HCT116 (cell line): ENCODE measurements at places on chromosomes 13 and 19. TPM values are rescaled to one million over a fixed set of nuclear protein-coding genes. Genes with fewer than 3 reads are reported as not detected.
A peak's percentile ranks its signal among the peaks of the same experiment; 100 is the strongest.

Gene SMIM44
- not detected for total RNA-seq

Gene ZNF177
- 1.2 TPM for total RNA-seq

Gene STOML3
- total RNA-seq = not detected

Gene C1QTNF9B
- not detected for total RNA-seq

Gene IL4I1
- 0.71 TPM for total RNA-seq

Gene LRP3
- 29.0 TPM for total RNA-seq

Gene CAPN12
- total RNA-seq = 8.8 TPM

- H3K4me3 ChIP-seq = no peak overlapping the region
- no peak for DNase-seq
- no peak overlapping the region for H3K27ac ChIP-seq
Measured at GRCh38 chr19:9941231-9941630, 4.9 kb upstream of the OLFM2 start.

DNA sequence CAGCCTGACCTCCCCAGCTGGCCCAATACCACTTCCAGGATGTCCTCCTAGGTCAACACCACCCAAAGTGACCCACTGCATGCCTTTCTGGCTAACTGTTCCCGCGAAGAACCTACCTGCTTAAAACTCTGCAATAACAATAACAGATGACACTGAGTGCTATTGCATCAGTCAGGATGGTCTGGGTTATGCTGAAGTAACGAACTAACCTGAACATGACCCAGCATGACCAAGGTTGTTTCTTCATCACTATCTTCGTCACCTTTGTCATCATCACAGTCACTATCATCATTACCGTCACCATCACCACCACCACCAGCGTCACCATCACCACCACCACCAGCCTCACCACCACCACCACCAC is 10.6 kb upstream of the FXYD3 start:
- H3K27ac ChIP-seq = no peak overlapping the region
- DNase-seq = no peak
- peaks cover 14% of the 10 kb centered on the region for H3K4me1 ChIP-seq
- no peaks in the 10 kb centered on the region for H3K27me3 ChIP-seq
- H3K36me3 ChIP-seq = no peaks in the 10 kb centered on the region

GRCh38 chr13:110125613-110126272 is 181.2 kb downstream of the COL4A1 start:
- no peak overlapping the region for H3K4me3 ChIP-seq
- no peaks in the 10 kb centered on the region for H3K27me3 ChIP-seq
- H3K36me3 ChIP-seq = no peaks in the 10 kb centered on the region
- H3K4me1 ChIP-seq = 0 out of 2 replicates have a peak, but pooled peaks cover 2% of the 10 kb centered on the region
- DNase-seq = no peak

DNA sequence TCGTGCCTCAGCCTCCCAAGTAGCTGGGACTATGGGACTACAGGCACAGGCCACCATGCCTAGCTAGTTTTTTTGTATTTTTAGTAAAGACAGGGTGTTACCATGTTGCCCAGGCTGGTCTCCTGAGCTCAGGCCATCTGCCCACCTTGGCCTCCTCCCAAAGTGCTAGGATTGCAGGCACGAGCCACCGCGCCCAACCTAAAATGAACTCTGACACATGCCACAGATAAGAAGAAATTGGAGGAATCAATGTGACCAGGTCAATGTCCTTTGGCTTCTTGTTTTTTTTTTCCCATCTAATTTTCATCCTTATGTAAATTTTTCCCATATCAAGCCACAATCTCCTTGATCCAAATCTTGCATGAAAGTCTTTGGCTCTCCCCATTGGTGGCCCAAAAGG is 68.1 kb upstream of the SOX21 start:
- H3K27ac ChIP-seq = no peak overlapping the region
- H3K27me3 ChIP-seq = 0 out of 2 replicates have a peak, but pooled peaks cover 15% of the 10 kb centered on the region
- no peaks in the 10 kb centered on the region for H3K4me1 ChIP-seq
- no peak overlapping the region for H3K4me3 ChIP-seq

- H3K27ac ChIP-seq = no peak overlapping the region
- peaks cover 30% of the 10 kb centered on the region for H3K4me1 ChIP-seq
- no peaks in the 10 kb centered on the region for H3K27me3 ChIP-seq
- no peak overlapping the region for H3K4me3 ChIP-seq
- DNase-seq = no peak
Measured at GRCh38 chr13:99628442-99628841, 127.2 kb downstream of the TM9SF2 start.

GRCh38 chr19:3949997-3950859 is 17.4 kb downstream of the NMRK2 start:
- no peaks in the 10 kb centered on the region for H3K36me3 ChIP-seq
- no peaks in the 10 kb centered on the region for H3K27me3 ChIP-seq
- H3K4me3 ChIP-seq = no peak overlapping the region
- DNase-seq = no peak
- no peak overlapping the region for H3K27ac ChIP-seq

- H3K36me3 ChIP-seq = no peaks in the 10 kb centered on the region
- H3K27me3 ChIP-seq = no peaks in the 10 kb centered on the region
- no peak for DNase-seq
Measured at GRCh38 chr13:89217813-89218212, 1546.6 kb downstream of the SLITRK5 start.

GRCh38 chr19:49666120-49666444 is 349 bp downstream of the BCL2L12 start:
- H3K4me1 ChIP-seq = peaks cover 6% of the 10 kb centered on the region; the same call in 1 of the 2 replicates
- H3K4me3 ChIP-seq = peak overlapping the region; percentile 95
- peaks cover 3% of the 10 kb centered on the region; the same call in 1 of the 2 replicates for H3K36me3 ChIP-seq
- H3K27me3 ChIP-seq = no peaks in the 10 kb centered on the region

DNA sequence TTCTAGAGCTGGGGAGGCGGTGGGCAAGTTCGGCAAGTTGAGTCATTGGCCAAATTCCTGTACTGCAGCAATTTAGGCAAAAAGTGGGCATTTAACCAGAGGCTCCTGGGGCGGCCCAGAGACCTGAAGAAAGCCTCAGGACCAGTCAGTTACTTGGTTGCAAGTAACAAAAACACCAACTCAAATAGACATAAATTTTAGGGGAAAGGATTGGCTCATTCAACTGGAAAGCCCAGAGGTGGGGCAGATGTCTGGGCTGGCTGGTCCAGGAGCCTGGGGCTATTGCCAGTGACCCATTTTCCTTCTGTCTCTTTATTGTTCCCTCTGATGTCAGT is 97.1 kb downstream of the SIPA1L3 start:
- H3K27me3 ChIP-seq = no peaks in the 10 kb centered on the region
- H3K4me3 ChIP-seq = peak overlapping the region; percentile 42
- H3K36me3 ChIP-seq = no peaks in the 10 kb centered on the region
- DNase-seq = no peak

- no peaks in the 10 kb centered on the region for H3K36me3 ChIP-seq
- DNase-seq = no peak
- no peak overlapping the region for H3K27ac ChIP-seq
- no peaks in the 10 kb centered on the region for H3K27me3 ChIP-seq
- H3K4me1 ChIP-seq = no peaks in the 10 kb centered on the region
- no peak overlapping the region for H3K4me3 ChIP-seq
Measured at GRCh38 chr13:48816700-48817099, 159.0 kb upstream of the FNDC3A start.

DNA sequence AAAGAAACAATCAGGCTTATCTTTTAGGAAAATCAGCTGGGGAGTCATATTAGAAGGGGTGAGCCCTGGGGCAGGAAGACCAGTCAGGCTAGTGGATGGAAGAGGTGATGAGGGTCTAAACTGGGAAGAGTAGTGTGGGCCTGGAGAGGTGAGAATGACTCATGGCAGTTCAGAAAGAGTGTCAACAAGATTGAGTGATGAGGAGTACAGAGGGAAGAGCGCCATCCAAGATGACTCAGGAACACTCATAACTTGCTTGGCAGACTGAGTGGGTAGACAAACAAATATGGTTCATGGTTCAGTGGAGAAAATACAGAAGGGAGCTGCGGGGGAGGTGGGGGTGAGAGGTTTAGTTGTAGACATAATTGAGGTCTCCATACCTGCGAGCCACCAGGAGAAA is 17.3 kb upstream of the CLDN10 start:
- H3K36me3 ChIP-seq = no peaks in the 10 kb centered on the region
- no peak overlapping the region for H3K27ac ChIP-seq
- DNase-seq = peak; percentile 77
- H3K4me1 ChIP-seq = no peaks in the 10 kb centered on the region
- no peaks in the 10 kb centered on the region for H3K27me3 ChIP-seq
- peak overlapping the region; percentile 29 for H3K4me3 ChIP-seq

GRCh38 chr19:30442674-30443073 is 70.5 kb downstream of the ZNF536 start:
- no peak for DNase-seq
- H3K36me3 ChIP-seq = no peaks in the 10 kb centered on the region
- peaks cover 9% of the 10 kb centered on the region for H3K27me3 ChIP-seq
- H3K4me1 ChIP-seq = no peaks in the 10 kb centered on the region
- H3K4me3 ChIP-seq = no peak overlapping the region

DNA sequence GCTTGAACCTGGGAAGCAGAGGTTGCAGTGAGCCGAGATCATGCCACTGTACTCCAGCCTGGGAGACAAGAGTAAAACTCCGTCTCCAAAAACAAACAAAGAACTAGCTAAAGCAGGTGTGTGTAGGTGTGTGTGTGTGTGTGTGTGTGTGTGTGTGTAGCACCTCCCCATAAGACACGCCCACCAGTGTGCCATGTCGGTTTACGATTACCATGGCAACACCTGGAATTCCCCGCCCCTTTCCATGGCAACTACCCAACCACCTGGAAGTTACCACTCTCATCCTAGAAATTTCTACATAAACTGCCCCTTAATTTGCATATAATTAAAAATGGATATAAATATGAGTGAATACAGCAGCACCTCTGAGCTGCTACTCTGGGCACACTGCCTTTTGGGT is 80.9 kb upstream of the ADGRE5 start:
- H3K36me3 ChIP-seq = no peaks in the 10 kb centered on the region
- H3K4me3 ChIP-seq = no peak overlapping the region
- peak; percentile 55 for DNase-seq
- peaks cover 5% of the 10 kb centered on the region; the same call in 1 of the 2 replicates for H3K4me1 ChIP-seq
- H3K27me3 ChIP-seq = no peaks in the 10 kb centered on the region
- H3K27ac ChIP-seq = no peak overlapping the region

- no peak overlapping the region for H3K27ac ChIP-seq
- H3K4me1 ChIP-seq = no peaks in the 10 kb centered on the region
- H3K36me3 ChIP-seq = no peaks in the 10 kb centered on the region
- DNase-seq = no peak
- H3K4me3 ChIP-seq = no peak overlapping the region
- no peaks in the 10 kb centered on the region for H3K27me3 ChIP-seq
Measured at GRCh38 chr13:36057041-36057440, 74.1 kb downstream of the DCLK1 start.
